Smooth muscle cell of bladder (primary cell): ENCODE measurements at places on chromosomes 2 and 18. TPM values are rescaled to one million over a fixed set of nuclear protein-coding genes. Genes with fewer than 3 reads are reported as not detected.

The APLF gene
- total RNA-seq: 4.8 and 7.0 TPM in 2 replicates

The PSMA8 gene
- not detected in 2 replicates for total RNA-seq

The IL1F10 gene
- not detected in 2 replicates for total RNA-seq

The RRM2 gene
- 3.0 and 4.4 TPM in 2 replicates for total RNA-seq

The C2orf49 gene
- 17.1 and 22.6 TPM in 2 replicates for total RNA-seq

The HTR2B gene
- total RNA-seq: 6.0 and 10.8 TPM in 2 replicates

The CYRIA gene
- total RNA-seq: 2.8 and 3.7 TPM in 2 replicates

The TLX2 gene
- total RNA-seq: not detected in 2 replicates

The ST8SIA5 gene
- total RNA-seq: under 0.01 TPM in 1 of 2 replicates, not detected in the other

The ALMS1 gene
- total RNA-seq: 10.7 and 14.1 TPM in 2 replicates

The CFAP65 gene
- not detected in 2 replicates for total RNA-seq
